ENCODE measurements at places on chromosomes 13 and 19. TPM values are rescaled to one million over a fixed set of nuclear protein-coding genes. Genes with fewer than 3 reads are reported as not detected.

The ZDHHC20 gene
- 113 TPM for total RNA-seq

- DNase-seq = no peak
These were observed 156.1 kb downstream of the IRS2 start for GRCh38 chr13:109630271-109630670.

DNA sequence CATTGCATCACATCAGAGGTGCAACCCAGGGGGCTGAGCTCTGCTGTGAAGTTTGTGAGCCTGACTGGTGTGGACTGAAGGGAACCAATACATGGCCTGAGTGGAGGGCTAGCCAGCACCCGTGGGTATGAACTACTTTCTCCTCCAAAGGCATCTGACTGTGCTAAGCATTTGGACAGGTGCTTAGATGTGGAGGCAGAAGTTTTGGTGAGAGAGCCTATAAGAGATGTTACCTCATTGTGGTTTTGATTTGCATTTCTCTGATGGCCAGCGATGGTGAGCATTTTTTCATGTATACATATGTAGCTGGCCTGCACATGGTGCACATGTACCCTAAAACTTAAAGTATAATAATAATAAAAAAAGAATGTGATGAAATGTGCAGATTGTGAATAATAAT lies 46.9 kb downstream of the TEX29 start:
- no peak for DNase-seq

GRCh38 chr13:21218351-21219035 lies 42.0 kb downstream of the MRPL57 start:
- no peak for DNase-seq

Measured in progenitor cell of endocrine pancreas (in vitro differentiated cells).